Effector memory CD8-positive, alpha-beta T cell (primary cell): ENCODE measurements at places on chromosomes 3 and 15.

GRCh38 chr3:127847236-127847720 is 25.0 kb upstream of the MGLL start:
- no peak for DNase-seq

DNA sequence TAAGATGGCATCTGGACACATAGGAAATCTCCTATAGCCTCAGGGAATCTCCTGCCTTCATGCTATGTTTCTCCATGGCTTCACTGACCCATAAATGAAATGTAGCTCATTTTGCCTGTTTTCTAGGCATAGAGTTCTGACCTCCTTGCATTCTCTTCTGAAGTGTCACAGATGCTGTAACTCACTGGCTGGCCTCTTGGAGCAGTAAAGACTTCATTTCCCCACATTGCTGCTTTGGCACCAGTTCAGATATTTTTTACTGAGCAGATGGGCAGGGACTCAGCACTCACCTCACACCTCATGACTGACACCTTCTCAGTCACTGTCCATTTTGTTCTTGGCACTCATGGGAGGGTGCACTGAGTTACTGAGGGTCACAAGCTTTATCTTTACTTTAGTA is 286.7 kb upstream of the TGFBR2 start:
- DNase-seq: peak; percentile 43

- DNase-seq: no peak
Observed at GRCh38 chr15:72406936-72407335, 8.8 kb downstream of the TMEM202 start.

- DNase-seq: no peak
Observed at GRCh38 chr3:126960604-126960995, 22.3 kb upstream of the PLXNA1 start.

DNA sequence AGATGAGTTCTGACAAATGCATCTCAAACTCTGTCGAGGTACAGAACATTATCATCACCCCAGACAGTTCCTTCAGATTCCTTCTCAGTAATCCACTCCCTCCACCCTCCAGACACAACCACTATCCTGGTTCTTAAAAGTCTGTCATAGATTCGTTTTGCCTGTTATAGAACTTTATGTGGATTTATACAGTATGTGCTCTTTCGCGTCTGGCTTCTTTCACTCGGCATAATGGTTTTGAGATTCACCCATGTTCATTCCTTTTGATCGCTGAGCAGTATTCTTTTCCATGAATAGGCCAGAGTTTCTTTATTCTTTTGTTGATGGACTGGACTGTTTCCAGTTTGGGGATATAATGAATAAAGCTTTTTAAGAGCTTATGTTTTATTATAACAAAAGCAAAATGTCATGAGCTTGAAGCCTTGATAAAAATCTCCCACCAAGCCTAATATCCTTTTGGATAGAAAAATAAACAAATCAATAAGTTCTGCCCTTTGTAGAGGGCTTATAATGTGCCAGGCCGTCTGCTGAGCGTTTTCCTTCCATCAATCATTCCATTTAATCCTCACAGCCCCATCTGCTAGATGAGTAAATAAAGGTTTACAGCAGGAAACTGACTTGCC is 21.3 kb upstream of the RFTN1 start:
- DNase-seq: no peak

GRCh38 chr3:62462788-62463187 is 89.4 kb upstream of the FEZF2 start:
- no peak for DNase-seq

GRCh38 chr15:72380743-72381142 is 4.9 kb upstream of the HEXA start:
- DNase-seq: no peak

- no peak for DNase-seq
Observed at GRCh38 chr15:53872410-53872809, 105.8 kb upstream of the UNC13C start.

DNA sequence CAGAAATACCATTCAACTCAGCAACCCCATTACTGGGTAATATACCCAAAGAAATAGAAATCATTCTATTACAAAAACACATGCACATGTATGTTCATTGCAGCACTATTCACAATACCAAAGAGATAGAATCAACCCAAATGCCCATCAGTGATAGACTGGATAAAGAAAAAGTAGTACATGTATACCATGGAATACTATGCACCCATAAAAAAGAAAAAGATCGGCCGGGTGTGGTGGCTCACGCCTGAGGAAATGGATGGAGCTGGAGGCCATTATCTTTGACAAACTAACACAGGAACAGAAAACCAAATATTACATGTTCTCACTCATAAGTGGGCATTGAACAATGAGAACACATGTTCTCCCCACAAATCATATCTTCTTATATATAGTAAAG is 75.7 kb upstream of the TNFSF10 start:
- DNase-seq: no peak

- no peak for DNase-seq
Observed at GRCh38 chr3:50204804-50205412, at the start of gene SLC38A3. Gene SLC38A3 (plus strand): TSS chr3:50205271. CDS start chr3:50214200, 8,929 bp downstream.
